T-helper 2 cell treated with Interferon-gamma antibody and Interleukin-4, amounts not matched to agents 5 μg/mL and 100 μg/mL, for 36 hours (primary cell): ENCODE measurements at places on chromosomes 6 and 20.
A peak's percentile ranks its signal among the peaks of the same experiment; 100 is the strongest.

DNA sequence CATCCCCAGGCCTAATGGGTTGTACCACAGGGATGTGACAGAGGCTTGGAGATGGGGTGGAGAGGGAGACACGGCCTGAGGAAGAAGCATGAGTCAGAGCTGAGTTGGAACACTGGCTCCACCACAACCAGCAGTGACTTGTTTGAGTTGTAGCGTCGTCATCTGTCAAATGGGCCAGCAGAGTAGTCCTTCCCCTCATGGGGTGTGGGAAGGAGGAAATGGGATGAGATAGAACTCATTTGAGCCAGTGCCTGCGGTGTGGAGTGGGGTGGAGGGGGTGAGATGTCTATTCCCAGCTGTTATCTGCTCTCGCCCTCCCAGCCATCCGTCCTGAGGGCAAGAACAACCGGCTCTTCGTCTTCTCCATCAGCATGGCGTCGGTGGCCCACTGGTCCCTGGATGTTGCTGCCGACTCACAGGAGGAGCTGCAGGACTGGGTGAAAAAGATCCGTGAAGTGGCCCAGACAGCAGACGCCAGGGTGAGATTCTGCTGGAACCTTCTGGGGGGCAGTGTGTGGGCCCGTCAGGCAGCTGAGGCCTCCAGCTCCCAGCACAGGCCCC lies 32.5 kb downstream of the PLCG1 start:
- no peak for DNase-seq

DNA sequence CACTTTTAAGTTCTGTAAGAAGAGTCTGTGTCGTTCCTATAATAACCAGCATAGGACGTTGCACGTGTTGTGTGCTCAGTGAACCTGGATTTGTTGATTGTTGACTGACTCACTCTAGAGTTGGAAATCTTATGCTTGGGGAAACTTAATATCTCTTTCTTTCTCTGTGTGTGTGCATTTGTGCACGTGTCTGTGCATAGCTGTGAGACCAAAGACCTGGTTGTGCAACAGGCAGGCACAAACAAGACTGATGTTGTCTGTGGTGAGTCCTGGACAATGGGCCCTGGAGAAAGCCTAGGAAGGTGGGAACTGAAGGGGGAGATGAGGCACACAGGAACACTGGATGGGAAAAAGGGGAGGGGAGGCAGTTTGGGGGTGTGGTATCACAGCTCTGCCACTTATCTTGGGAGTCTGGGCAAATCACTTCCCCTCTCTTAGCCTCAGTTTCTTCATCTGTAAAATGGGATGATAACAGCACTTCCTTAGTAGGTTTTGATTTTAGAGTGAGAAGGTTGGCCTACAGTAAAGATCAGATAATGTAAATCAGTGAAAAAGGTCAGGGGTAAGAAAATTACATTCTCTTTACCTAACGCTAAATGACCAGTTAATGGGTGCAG lies 8.4 kb downstream of the CD40 start:
- no peak for DNase-seq

DNA sequence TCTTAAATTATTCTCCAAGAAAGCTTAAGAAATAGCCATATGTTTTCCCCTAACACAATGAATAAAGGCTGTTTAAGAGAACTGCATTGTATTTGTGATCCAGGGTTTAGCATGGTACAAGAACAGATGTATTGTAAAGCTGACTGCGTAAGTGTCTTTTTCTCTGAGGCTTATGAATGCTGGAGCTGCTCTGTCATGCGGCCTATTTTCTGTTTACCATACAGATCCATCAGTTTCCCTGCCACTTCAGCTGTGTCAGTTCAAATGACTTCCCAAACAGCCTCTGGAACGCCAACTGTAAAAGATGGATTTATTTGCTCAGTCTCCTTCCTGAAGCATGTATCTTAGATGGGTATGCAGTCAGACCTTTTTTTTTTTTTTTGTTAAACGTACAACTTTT lies 419.3 kb upstream of the HS3ST5 start:
- no peak for DNase-seq

DNA sequence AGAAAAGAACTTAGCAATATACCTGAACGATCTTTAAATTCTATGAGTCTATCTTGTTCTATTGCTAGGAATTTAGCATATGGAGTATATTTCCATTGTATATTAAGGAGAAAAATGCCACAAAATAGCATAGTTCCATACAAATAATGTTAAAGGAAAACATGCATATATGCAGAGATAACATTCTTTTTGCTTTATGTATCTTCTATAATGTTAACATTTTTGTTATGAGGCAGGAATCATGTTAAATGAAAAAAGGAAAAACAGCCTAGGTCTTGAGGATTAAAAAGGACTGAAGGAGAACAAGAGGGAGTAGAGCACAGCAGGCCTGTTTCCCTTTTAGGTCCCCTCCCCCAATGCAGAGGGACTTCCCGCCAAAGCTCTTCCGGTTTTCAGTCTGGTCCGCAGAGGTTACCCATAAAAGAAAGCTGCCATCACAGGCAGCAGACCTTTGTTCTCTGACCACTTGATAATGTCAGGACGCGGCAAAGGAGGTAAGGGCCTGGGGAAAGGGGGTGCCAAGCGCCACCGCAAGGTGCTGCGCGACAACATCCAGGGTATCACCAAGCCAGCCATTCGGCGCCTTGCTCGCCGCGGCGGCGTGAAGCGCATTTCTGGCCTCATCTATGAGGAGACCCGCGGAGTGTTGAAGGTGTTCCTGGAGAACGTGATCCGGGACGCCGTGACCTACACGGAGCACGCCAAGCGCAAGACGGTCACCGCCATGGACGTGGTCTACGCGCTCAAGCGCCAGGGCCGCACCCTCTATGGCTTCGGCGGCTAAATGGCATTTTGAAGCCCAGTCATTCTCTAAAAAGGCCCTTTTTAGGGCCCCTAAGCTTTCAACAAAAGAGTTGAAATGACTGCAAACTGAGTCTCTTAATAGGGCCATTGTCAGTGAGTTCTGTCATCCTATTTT lies 108.4 kb upstream of the PRSS16 start:
- peak; percentile 77 for DNase-seq

DNA sequence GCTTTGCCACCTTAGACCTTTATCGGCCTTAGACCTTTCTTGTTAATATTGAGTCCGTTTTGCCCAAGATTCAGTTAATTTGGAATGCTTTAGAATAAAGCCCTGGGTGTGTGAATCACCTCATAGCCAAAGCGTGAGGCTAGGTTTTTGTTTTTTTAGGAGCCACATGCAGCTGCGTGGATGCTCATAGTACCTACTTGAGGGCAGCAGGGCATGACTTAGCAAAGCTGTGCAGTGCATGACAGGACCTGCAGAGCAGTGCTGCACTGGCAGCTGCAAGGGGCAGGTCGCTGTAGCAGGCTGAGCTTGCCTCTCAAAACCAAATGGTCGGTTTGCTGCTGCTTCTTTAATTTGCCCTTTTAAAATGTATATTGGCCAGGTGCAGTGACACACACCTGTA lies 116.1 kb downstream of the JAG1 start:
- no peak for DNase-seq

DNA sequence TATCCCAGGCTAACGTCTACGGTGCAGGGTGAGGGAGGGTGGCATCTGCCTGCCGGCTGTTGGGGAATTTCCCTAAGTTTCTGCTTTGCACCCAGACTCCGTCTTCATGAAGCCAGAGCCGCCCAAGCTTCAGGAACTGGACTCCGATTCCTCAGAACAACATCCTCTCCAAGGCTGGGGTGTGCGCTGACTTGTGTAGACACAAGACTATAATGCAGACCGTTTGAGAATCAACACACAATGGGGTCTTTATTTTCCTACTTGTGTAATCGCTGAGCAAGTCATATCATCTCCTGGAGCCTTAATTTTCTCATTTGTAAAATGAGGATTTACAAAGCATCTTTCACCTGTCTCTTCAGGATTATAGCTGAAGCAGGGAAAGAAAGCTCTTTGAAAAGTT lies 160.5 kb upstream of the AGPAT4 start:
- DNase-seq: no peak

DNA sequence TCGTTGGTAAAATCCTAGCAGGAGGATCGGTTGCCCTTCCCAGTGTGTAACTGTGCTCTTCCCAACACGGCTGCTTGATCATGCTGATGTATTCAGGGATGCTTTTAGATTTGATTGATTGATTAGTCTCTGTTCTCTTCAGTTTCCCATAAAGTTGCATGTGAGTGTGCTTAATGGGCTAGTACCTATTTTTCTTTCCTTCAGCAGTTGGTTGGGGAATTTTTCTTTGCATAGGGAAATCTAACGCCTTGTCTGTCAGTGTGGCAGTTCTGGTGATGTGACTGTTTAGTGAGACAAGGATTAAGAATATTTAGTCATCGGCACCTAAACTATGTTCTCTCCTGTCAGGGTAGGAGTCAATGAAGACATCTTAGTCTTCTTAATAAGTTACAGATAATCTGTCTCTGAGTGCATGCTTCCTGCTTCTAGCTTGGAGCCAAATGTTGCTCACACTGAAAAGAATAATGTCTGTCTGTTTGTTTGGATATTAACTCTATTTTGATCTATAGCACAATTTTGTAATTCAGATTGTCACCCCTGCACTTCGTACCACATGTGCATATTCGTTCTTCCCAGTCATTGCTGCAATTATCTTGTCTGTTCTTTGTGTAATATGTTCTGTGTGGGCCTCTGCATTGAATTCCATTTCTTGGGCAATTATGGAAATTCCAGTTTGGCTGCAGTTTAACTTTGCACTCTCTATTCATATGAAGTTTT lies 169.9 kb downstream of the EDN1 start:
- no peak for DNase-seq

DNA sequence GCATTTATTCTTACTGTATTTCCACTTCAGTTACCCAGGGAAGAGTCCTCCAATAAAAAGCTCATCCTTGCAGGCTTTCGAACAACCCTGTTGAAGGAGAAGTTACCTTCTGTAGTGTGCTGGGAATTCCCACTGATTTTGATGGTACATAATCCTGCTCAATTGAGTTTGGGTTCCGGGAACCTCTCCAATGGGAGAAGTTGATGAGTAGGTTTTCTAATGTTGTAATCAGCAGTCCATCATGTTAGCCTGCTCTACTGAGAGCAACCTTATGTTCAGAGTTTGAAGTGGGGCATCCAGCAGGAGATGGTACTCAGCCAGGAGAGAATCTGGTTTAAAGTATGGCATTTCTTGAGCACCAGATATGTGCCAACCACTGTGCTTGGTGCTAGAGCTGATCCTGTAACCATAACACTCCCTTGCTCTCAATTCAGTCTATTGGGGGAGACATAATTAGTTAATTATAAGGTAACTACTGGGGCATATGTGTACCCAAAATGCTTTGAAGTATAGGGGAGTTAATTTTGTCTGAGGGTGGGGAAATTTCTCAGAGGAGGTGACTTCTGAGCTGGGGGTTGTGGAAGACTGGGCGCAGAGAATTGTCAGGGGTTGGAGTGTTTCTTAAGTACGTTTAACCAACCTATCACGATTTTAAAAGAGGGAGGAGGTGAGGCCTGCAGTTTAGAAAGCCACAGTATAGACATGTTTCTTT lies 2.1 kb downstream of the TOP1 start:
- DNase-seq: no peak

- no peak for DNase-seq
Measured at GRCh38 chr6:106885679-106886078, 88.8 kb downstream of the CD24 start.

GRCh38 chr20:64133951-64134407 lies 26.6 kb upstream of the NPBWR2 start:
- no peak for DNase-seq

DNA sequence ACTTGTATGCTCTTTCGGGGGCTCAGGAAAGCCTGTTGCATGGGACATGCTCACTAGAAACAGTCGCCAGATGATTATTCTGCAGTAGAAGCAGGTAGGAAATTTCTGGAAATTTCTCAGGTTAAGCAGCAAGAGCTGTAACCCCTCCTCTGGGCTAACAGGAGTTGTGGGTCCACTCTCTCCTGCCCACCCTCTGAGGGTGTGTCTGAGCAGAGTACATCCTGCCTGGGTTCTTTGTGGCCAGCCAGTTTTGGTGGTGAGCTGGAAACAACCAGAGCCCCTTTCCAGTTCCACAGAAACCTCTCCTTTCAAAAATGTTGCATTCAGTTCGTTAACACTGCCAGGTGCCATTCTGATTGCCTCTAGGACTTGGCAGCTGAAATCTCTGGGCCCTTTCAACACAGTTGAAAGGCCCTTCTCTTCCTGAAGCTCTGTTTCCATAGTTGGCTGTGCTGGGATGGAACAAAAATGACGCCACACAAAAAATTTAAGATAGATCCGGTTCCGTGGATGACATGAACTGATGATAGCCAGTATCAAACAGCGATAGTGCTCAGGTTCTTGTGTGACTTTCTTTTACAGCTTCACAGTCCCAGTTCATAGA lies 38.5 kb downstream of the PLCG1 start:
- no peak for DNase-seq

- DNase-seq: no peak
Measured at GRCh38 chr20:15199698-15200097, 862.3 kb upstream of the FLRT3 start.

DNA sequence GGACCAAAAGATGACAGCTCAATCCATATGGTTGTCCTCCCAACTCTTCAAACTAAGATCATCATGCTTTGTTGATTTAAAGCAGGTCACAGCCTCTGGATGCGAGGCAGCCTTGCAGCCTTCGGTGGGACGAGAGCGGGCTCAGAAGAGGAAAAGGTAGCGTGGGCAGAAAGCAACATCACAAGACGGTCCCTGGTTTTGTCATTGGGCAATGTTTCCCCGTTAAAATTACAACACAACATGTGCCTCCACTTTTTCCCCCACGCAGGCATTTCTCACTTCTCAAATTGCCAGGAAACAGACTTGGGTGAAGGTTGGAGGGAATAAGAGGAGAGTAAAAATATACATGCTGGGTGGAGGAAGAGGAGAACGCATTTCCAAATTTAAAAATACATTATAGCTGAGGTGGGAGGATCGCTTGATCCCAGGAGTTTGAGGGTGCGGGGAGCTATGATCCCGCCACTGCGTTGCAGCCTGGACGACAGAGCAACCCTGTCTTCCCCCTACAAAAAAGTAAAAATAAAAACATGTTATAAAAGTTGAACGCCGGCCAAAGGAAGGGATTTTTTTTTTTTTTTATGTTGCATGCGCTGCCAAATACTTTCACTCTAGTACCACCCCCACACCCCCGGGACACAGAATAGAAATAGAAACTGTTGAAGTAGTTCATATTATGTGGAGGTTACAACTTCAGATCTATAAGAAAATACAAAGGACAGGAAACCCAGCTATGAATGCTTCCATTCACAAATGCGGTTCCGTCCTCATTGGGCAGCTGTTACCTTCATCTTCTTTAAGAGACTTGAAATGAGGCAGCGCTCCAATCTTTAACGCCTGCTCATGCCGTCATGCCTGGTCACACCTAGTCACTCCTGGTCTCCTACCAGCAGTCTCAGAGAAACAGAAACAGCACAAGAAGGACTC lies 13.9 kb upstream of the NAA20 start:
- DNase-seq: peak; percentile 9

GRCh38 chr6:19204445-19204844 lies 632.7 kb upstream of the ID4 start:
- no peak for DNase-seq

GRCh38 chr20:19129976-19130612 lies 82.3 kb upstream of the SLC24A3 start:
- no peak for DNase-seq

GRCh38 chr6:3726421-3726820 lies 25.1 kb downstream of the PXDC1 start:
- no peak for DNase-seq
